ENCODE measurements at places on chromosomes 1 and 21. TPM values are rescaled to one million over a fixed set of nuclear protein-coding genes. Genes with fewer than 3 reads are reported as not detected.
A peak's percentile ranks its signal among the peaks of the same experiment; 100 is the strongest.

The DNAJB4 gene
- total RNA-seq, result 10.2 TPM

The RIPPLY3 gene
- total RNA-seq, result 0.10 TPM

- H3K4me1 ChIP-seq, result no peaks in the 10 kb centered on the region
- no peaks in the 10 kb centered on the region for H3K36me3 ChIP-seq
- H3K27ac ChIP-seq, result no peak overlapping the region
- peaks cover 19% of the 10 kb centered on the region for H3K27me3 ChIP-seq
- DNase-seq, result no peak
These were observed 90.0 kb downstream of the FNBP1L start for GRCh38 chr1:93537924-93538323.

DNA sequence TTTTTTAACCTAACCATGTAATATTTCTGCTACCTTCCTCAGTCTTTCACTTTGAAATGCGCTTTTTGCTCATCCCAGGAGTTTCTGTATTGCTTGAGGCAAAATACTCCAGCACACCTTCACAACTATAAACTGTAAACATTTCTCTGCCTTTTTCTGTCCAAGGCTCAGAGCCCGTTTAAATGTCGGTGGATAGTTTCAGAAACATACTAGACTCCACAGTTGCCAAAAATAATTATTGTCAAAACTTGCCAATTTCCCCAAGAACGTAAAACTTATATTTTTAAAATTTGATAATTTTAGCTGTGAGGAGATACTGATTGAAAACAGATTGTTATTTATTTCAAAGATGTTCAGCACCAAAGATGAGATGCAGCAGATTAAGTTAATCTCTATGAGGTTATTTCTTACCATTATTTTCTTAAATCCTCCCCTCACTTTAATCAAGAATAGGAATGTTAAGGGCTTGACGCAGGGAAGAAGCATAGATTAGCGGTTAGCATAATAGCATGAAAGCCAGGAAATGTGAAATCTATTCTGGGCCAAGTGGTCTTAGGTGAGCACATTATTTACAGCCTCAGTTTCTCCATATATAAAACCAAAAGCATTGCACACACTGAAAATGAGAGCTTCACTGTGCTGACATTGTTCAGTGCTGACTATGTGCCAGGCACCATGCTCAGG, 91.5 kb upstream of the ESRRG start:
- no peaks in the 10 kb centered on the region for H3K36me3 ChIP-seq
- H3K27ac ChIP-seq, result no peak overlapping the region
- no peak overlapping the region for H3K4me3 ChIP-seq
- no peak for DNase-seq
- no peaks in the 10 kb centered on the region for H3K4me1 ChIP-seq

GRCh38 chr1:214603819-214604252, 841 bp downstream of the CENPF start:
- H3K36me3 ChIP-seq, result peaks cover 3% of the 10 kb centered on the region
- peak overlapping the region; percentile 94 for H3K27ac ChIP-seq
- H3K27me3 ChIP-seq, result no peaks in the 10 kb centered on the region
- peaks cover 17% of the 10 kb centered on the region for H3K4me1 ChIP-seq
